ENCODE measurements at places on chromosomes 16 and 17.

DNA sequence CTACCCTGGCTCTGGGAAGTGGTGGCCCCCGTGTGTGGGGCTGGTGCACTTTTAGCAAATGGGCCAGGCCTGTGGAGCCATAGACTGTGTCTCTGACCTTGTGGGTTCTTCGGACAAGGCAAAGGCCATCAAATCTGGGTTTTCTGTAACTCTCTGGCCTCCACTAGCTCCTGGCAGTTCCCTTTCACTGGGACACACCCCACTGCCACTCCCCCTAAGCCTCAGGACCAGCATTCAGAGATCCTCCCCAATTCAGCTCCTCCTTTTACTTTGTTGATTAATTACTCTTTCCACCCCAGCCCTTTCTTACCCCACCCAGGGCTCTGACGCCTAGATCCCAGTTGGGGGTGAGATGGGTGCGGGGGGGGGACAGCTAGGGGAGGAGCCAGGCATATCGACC, 53.9 kb upstream of the IRX3 start:
- DNase-seq, result no peak

DNA sequence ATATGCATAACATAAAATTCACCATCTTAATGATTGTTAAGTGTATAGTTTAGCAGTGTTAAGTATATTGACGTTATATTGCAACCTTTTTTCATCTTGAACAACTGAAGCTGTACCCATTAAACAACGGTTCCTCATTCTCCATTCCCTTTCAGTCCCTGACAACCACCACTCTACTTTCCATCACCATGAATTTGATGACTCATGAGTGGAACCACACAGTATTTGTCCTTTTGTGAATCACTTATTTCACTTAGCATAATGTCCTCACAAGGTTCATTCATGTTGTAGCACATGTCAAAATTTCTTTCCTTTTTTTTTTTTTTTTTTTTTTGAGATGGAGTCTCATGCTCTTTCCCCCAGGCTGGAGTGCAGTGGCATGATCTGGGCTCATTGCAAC, 46.0 kb downstream of the HOXB1 start:
- no peak for DNase-seq

GRCh38 chr16:89431158-89431584, 59.2 kb downstream of the ANKRD11 start:
- no peak for DNase-seq

DNA sequence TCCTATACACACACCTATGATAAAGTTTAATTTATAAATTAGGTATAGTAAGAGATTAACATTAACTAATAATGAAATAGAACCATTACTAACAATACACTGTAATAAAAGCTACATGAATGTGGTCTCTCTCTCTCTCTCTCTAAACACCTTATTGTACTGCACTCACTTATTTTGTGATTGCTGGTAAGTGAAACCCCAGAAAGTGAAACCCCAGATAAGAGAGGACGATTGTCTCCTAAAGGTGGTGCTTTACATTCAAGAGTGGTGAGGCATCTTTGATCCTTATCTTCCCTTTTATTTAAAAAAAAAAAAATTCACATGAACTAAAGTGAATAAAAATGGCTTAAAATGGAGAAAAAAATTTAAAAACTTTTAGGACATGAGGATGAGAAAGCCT, 80.1 kb upstream of the TRAP1 start:
- no peak for DNase-seq

- DNase-seq, result no peak
Measured at GRCh38 chr17:81607431-81607830, 29.5 kb downstream of the NPLOC4 start.
